ENCODE measurements at places on chromosomes 3 and 15.

- DNase-seq, result no peak
Measured at GRCh38 chr3:135982404-135982761, 16.9 kb downstream of the PPP2R3A start.

- DNase-seq, result no peak
Measured at GRCh38 chr3:104461431-104461830, 905.3 kb upstream of the ALCAM start.

GRCh38 chr3:144820726-144821125, 849.1 kb downstream of the DIPK2A start:
- DNase-seq, result no peak

DNA sequence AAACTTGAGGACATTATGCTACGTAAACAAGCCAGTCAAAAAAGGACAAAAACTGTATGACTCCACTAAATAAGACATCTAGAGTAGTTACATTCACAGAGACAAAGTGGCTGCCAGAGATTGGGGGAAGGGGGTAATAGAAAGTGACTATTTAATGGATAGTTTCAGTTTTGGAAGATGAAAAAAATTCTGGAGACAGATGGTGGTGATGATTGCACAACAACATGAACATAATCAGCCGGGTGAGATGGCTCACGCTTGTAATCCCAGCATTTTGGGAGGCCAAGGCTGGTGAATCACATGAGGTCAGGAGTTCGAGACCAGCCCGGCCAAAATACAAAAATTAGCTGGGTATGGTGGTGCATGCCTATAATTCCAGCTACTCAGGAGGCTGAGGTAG, 40.6 kb downstream of the DPP8 start:
- no peak for DNase-seq

DNA sequence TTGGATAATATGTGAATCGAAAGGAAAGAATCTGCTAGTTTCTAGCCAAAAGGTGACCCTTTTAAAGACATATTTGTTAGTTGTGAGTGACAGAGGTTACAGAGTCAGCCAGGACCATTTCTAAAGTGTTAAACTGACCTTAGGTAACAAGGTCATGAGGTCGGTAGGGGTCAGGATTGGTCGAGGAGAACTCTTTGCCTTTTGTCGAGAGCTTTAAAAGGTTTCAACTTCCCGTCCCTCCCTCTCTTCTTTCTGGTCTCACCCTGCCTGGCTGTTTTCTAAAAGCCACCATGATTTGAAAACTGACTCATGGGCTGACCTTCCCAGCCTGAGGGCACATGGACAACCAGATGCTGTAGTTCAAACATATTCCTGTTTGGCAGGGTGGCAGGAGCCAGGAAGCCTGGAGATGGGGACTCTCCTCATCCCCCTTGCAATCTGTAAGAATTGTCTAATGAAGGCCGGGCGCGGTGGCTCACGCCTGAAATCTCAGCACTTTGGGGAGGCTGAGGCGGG, 25.8 kb upstream of the PRTG start:
- DNase-seq, result no peak

DNA sequence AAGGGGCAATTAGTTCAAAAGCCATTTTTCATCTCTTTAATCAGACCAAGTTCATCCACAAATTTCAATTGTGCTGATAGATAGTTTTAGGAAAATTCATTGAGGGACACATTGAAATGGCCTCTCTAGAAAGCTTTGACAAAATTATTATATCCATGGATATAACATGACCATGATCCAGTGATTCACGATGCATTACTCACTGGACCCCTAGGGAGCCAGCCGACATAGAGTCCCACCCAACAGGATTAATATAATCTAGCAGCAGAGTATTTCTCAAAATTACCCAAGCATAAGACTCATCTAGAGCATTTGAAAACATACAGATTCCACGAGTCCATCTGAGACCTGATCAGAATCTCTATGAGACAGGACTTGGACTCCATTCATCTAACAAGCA, 100.3 kb downstream of the FRMD5 start:
- DNase-seq, result no peak

GRCh38 chr3:168476360-168476980, 380.7 kb upstream of the GOLIM4 start:
- DNase-seq, result no peak

GRCh38 chr3:126958638-126959085, 24.3 kb upstream of the PLXNA1 start:
- DNase-seq, result no peak

GRCh38 chr3:13483988-13484695, 4.0 kb downstream of the HDAC11 start:
- DNase-seq, result no peak

GRCh38 chr3:67876261-67876660, 221.8 kb upstream of the SUCLG2 start:
- no peak for DNase-seq
